ENCODE measurements at places on chromosomes 6 and 20.

- DNase-seq: no peak
Observed at GRCh38 chr6:7138921-7139358, 31.2 kb downstream of the RREB1 start.

DNA sequence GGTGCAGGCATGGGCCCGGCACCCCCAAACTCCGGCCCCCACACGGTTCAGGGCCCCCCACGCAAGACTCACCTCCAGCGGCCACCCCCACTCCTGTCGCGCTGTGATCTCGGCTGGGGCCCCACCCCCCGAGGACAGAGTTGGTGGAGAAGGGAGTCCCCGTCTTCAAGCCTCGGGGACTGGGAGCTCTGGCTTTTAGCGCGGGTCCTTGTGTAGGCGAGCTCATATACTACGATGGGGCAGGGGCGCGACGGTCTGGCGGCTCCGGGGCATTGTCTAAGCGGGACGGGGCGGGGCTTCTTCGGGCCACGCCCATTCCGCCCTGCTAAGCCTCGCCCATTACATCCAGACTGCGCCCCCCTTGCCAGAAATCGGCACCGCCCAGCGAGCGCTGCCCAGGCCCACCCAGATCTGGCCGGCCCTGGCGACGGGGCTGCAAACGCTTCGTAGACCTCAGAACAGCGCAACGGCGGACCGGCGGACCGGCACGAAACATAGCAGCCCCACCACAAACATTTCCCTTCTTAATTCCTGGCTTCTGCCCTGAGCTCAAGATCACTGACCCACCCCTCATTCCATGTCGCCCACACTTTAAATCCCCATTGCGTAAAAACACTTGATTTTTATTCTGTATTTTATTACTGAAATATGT lies 1.0 kb upstream of the DDAH2 start:
- DNase-seq: peak; percentile 62

DNA sequence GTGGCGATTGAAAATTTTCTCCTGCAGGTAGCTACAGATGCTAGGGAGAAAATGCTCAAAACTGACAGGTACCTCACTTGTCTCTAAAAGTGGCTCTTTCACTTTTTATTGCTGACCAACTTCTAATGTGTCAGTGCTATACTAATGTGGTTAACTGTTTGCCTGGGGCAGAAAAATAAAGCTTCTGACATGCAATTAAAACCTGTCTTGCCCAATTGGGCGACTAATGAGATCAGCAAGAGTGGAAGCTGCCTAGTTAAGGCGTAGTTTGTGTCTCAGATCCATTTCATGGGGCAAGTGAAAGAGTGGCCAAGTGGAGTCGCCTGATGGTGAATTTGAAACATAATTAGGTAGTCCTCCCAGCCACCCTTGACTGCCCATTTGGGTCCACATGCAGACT lies 193.3 kb downstream of the TSHZ2 start:
- DNase-seq: no peak

- DNase-seq: no peak
Observed at GRCh38 chr6:35470663-35471120, 2.5 kb downstream of the RPL10A start.

- no peak for DNase-seq
Observed at GRCh38 chr6:164749221-164750064, 560.0 kb downstream of the C6orf118 start.

DNA sequence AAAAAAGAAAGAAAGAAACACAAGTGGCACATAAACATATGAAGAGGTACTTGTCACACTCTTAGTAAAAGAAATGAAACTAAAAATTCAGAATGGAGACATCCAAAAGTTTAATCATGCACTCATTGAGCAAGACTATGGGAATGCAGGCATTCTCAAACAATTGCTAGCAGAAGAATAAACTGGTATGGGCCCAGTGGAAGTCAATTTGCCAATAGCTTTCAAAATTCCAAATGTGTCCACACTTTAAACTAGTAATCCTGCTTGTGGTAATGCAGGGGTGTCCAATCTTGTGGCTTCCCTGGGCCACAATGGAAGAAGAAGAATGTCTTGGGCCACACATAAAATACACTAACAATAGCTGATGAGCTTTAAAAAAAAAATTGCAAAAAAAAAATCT lies 97.4 kb downstream of the EPB41L2 start:
- no peak for DNase-seq

GRCh38 chr6:111087871-111088667 lies 766 bp downstream of the SLC16A10 start:
- DNase-seq: peak; percentile 57

DNA sequence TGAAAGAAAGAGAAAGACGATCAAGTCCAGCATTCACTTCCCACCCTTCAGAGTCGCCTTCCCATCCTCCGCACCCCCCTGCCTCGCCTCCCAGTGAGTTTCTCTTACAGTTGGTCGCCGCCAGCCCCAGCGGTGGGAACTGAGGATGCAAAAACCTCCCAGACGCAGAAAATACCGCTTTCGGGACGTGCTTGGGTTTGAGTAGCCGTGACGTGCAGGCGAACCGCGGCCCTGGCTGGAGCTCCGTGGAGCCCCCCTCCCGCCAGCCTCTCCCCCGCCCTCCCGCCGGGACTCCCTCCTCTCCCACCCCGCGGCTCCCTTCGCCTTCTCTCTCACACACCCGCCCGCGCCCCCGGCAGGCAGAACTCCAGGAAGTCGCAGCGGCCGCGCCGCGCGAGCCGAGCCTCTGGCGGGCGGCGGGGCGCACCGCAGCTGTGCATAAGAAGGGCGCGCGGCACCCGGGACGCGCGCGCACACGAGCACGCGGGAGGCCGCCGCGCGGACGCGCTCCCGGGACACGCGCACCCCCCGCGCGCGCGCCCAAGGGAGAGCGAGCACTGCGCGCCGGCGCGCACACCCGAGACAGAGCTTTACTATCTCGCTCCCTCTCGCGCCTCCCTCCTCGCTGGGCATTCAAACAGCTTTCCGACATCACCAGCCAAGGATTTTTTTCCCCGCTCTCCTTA lies at the start of gene ADGRB3:
ADGRB3 (plus strand) TSS at position 557 of the 686 bp plus-strand sequence. CDS start 3,394 bp downstream, outside the sequence.
- DNase-seq: peak; percentile 12

- DNase-seq: no peak
Observed at GRCh38 chr6:133447924-133448323, 206.8 kb downstream of the EYA4 start.

DNA sequence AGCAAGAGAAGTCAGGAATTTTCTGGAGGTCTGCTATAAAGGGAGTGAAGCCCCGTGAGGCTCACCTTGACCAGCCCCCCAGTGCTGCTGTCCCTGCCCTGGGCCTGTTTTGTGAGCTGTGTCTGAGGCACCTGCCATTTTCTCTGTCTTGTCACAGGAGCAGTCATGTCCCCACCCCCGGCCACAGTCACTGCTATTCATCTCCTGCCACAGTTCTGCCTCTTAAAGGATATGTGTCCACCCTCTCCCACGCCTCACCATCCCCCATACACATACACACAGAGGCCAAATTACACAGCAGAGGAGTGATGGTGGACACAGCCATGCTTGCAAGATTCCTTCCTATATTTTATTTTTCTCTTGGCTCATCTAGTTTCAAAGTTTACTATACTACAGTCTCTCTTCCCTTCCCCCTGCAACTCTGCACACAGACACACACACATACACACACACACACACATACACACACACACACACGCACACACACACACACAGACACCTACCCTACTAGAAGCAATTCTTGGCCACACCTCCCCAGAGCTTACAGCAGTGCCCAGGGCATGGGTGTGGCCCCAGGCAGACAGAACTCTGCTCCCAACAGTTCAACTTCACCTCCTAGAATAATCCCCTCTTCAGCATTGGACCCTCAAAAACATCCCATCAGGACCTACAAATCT lies 68.7 kb upstream of the TAB2 start:
- DNase-seq: no peak

GRCh38 chr6:27592481-27593199 lies 119.7 kb upstream of the ZNF184 start:
- no peak for DNase-seq

- DNase-seq: no peak
Observed at GRCh38 chr6:158011980-158012566, 30.4 kb downstream of the SYNJ2 start.

DNA sequence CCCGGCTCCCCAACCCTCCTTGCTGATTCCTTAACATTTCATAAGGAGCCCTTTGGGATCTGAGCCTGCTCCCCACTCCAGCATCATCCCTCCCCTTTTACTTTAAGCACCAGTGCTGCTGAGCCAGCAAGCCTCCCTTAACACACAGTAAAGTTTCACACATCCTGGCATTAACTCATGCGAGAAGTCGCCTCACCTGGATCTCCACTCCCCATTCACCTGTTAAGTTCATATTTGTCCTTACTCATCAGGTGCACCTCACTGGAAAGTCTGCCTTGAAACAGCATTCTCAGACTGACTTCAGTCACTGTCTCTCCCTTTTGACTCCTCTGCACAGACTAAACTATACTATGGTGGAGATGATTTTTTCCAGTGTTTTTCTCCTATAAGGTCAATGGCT lies 47.8 kb upstream of the MAP7 start:
- DNase-seq: no peak

GRCh38 chr6:3656076-3656475 lies 95.4 kb downstream of the PXDC1 start:
- no peak for DNase-seq

DNA sequence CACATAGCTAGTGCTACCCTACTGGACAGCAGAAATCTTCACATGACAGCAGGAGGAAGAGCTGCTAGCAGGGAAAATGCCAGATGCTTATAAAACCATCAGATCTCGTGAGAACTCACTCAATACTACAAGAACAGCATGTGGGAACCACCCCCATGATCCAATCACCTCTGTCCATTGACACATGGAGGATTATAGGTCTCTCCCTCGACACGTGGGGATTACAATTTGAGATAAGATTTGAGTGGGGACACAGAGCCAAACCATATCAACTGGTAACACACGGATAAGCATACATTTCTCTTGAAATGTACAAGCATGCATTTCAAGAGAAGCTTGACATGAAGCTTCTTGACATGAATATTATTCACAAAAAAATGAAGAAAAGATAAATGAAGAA lies 64.1 kb downstream of the MMS22L start:
- DNase-seq: no peak

GRCh38 chr6:26020329-26021000 lies 57.9 kb downstream of the TRIM38 start:
- peak; percentile 51 for DNase-seq

DNA sequence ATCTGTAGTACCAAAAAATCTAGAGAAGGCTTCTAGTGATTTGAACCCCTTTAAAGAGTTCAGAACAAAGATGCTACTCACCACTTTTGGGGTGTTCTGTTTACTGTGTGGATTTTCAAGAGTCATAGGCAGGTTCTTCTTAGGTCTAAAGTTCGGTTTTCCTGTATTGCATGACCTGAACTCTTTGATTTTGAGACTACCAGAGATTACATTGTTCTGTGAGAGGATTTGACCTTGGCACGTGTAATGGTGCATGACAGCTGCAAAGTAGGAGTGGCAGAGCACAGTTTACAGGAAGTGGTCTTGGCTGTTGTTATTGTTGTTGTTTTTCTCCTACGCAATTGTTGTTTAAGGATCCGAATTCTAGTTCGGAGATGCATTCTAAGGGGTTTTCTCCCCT lies 592.7 kb downstream of the EPHA7 start:
- DNase-seq: no peak

- DNase-seq: no peak
Observed at GRCh38 chr6:48813836-48814235, 649.2 kb downstream of the MMUT start.

DNA sequence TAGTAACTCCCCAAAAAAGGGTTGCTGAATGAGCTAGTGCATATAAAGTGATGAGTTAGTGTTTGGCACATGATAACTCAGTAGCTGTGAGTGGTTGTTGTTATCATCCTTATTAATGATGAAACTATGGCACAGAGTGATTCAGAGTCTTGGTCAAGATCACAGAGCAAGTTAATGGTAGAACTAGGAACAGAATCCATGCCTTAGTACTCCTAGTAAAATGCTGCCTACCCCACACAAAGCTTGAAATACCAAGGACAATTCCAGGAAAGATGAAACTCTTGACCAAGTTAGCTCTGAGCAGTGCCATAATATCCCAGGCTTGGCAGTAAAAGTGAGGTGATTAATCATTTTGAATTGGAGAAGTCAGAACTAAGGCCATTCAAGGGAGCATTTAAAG lies 109.1 kb upstream of the ENPP5 start:
- DNase-seq: no peak

GRCh38 chr20:39716796-39717341 lies 754.7 kb downstream of the DHX35 start:
- DNase-seq: no peak

- DNase-seq: no peak
Observed at GRCh38 chr6:149164199-149164750, 153.2 kb upstream of the TAB2 start.

All from T-helper 1 cell (primary cell).